ENCODE measurements at places on chromosomes 16 and 17. TPM values are rescaled to one million over a fixed set of nuclear protein-coding genes. Genes with fewer than 3 reads are reported as not detected.

GRCh38 chr17:71869293-71869692 lies 251.5 kb upstream of the SOX9 start:
- DNase-seq = no peak

DNA sequence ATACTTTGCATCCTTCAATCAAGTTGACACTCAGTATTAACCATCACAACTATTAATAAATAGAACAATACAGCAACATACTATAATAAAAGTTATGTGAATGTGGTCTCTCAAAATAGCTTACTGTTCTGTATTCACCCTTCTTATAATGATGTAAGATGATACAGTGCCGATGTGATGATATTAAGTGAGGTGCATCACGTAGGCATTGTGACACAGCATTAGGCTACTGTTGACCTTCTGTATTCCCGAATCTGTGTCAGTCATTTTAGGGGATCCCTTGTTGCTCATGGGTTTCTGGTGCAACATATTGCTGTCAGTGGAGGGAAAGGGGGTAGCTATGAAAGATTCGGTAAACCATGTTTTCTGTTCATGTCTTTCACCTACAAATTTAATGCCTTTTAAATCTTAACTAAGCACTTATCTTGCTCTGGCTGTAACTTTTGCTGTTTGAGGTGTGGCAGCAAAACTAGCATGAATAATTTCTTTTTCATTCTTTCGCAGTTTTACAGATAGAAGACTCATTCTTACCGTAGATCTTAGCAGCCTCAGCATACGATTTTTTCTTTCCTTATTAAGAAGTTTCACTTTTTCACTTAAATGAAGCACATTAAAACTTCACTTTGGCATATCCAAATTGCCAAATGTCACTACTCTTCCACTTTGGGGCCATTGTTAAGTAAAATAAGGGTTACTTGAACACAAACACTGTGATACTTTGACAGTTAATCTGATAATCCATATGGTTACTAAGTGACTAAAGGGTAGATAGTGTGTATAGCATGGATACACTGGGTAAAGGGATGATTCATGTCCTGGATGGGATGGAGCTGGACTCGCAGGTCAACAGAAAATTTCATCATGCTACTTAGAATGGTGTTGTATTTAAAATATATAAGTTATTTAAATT lies 29.6 kb downstream of the NFAT5 start:
- no peak for DNase-seq

Gene TMC5
- total RNA-seq = 0.22 TPM

- no peak for DNase-seq
These were observed 6.7 kb upstream of the GINS2 start for GRCh38 chr16:85695196-85696128.

DNA sequence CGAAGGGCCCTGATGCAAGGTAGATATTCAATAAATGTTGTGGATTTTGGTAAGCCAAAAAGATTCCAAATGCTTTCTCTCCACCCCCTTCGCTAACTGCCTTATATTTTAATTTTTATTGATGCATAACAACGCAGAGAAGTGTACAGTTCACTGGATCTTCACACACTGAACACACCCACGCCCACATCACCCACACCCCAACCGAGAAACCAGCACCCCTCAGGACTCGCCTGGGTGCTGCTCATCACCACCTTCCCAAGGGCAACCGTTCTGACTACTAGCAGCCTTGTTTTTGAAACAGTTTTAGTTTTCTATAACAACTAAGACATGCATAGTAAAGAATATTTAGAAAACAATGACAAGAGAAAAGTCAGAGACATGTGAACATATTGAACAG lies 9.1 kb upstream of the PLCG2 start:
- DNase-seq = no peak

DNA sequence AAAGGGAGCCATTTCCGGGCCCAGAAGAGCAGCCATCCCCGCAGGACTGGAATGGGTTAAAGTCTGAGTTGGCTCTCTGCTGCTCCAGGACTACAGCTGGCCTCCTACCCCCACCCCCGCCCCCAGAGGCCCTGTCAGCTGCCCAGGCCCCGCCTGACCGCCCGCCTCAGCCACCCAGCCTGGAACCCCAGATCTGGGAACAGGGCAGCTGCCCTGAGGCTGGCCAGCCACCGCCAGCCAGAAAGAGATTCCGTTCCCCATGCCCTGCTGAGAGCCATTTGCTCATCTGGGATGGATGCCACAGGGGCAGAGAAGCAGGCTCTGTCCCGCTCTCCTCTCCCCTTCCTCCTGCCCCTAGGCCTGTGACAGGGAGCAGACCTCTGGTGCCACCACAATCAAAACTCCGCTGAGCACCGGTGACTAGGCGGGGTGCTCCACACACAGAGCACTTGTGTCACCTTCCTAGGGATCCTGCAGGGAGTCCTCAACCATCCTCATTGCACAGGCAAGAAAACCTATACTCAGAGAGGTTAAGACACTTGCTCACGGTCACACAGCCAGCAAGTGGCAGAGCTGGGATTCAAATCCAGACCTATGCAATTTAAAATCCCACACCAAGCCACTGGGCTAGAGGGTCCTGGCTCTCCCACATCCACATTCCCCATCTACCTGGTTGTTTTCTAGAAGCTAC lies 44.1 kb downstream of the ZNF423 start:
- DNase-seq = no peak

DNA sequence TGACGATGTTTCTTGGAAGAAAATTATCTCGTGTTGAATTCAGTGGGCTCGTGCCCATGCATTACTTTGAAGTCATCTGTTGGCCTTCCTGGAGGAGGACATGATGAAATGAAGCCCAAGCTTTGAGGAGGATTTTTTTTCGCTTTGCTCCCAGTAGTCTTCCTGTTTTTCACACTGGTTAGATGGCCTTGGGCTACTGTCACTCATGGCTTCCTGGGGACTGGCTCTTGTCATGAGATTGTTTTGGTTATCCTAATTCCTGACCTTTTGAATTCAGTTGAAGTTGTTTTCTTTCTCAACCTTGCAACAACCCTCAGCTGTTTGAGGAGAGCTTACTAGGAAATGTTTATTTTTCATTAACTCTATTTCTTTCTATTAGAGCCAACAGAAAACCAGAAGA lies 430.7 kb downstream of the HS3ST3B1 start:
- DNase-seq = no peak

Gene FBXL16
- 29.0 TPM for total RNA-seq
